K562 (cell line): ENCODE measurements at places on chromosomes 11 and 22.

DNA sequence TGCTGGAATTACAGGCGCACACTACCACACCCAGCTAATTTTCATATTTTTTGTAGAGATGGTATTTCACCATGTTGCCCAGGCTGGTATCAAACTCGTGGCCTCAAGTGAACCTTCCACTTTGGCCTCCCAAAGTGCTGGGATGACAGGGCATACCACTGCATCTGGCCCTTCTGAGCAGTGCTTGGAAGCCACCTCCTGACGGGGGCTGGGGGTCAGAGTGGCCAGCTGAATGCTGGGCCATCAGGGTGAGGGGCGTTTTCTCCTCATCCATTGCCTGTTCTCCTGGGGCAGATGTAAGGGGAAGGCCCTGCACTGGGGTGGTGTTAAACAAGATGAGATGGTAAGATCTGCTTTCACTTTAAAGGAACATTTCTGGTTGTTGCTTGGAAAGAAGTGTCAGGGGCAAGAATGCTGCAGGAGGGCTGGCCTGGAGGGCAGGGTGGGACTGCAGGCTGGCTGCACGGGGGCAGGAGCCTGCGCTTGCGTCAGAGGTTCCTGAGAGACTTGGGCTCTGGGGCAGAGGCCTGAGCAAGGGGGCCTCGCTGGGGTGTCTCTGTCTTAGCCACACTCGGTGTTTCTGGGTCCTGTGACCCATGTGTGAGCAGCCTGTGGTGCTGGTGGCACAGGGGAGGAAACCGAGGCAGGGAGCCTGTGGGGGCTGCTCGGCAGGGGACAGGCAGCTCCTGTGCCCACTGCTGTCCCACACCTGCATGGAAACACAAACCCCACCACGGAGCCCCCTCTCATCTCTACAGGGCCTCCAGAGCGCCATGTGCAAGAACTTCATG is 17.2 kb downstream of the DGCR6L start:
- DNase-seq = peak; percentile 35

DNA sequence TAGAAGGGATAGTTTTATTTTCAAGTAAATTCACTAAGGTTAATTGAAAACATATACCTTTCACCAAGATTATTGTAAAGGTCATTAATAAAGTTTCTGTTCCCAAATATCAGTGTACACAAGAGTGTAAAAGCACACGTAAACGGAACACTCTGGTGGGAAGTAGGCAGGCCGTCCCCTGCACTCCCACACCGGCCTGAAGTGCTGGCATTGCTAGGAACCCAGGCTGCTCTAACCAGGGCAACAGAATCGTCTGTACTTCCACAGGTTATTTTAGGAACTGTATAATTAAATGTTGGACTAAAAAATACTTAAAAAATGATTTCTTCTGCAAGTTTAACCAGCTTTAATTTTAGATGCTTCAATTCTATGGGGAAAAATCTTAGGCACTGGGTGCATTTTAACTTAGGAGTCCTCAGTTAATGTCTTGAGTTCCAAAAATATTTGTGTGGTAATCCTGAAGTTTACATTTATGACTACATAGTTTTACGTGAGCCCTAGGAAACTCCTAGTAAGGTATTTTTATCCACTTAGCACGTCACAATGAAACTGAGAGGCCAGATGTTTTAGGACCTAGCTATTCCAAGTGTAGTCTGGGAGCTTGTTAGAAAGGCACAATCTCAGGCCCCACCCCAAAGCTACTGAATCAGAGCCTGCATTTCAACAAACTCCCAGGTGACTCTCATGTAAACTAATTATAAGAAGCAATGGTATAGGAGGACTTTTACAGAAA is 31.2 kb downstream of the KMT5B start:
- DNase-seq = no peak

- DNase-seq = no peak
These were observed 10.8 kb downstream of the TRIM66 start for GRCh38 chr11:8671651-8672062.

DNA sequence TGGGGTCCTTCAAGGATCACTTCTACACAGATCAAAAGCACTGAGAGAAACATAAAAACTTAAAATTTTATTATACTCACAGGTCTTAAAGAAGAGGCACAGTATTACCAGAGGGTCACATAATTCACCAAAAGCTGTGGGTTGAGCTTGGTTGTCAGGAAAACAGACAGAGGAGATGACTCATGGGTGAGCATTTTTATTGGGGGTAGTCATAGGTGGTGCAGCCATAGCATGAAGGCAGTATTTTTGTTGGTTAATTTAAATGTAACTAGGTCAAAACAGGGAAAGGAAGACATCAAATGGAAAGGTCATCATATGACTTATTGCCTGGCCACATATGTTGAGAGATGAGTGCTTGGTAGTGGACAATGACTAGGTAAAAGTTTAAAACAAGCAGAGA is 24.2 kb downstream of the OR5B17 start:
- DNase-seq = no peak

DNA sequence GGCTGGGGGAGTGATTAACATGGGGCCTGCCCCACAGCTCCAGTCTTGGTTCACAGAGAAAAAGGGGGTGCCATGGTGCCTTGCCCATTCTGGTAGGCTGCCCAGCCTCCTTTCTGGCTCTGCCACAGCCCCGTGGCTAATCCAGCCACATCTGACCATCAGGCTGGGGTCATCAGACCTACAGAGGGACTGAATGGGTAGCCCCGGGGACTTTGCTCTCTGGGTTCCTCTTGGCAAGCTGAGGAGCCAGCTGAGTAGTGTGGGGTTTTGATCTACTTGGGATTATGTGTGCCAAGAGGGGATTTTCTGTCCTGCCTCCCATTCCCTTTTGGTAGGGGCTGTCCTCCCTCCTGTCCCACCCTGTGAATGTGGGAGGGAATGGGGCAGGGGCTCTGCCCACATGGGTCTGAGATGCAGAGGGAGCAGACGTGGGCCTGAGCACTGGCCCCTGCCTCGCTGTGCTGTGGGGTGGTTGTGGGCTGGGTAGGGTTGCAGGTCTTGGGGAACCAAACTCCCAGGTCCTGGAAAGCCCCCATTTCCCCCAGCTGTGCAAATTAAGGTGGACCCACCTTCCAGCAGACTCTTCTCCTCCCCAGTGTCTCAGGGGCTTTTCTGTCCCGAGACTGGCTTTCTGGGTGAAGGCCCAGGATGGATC is 32.0 kb downstream of the CD82 start:
- DNase-seq = no peak

- DNase-seq = no peak
These were observed 57.9 kb downstream of the DYNC2H1 start for GRCh38 chr11:103167166-103167565.

GRCh38 chr22:44132724-44133123 is 48.0 kb upstream of the PARVG start:
- DNase-seq = no peak

DNA sequence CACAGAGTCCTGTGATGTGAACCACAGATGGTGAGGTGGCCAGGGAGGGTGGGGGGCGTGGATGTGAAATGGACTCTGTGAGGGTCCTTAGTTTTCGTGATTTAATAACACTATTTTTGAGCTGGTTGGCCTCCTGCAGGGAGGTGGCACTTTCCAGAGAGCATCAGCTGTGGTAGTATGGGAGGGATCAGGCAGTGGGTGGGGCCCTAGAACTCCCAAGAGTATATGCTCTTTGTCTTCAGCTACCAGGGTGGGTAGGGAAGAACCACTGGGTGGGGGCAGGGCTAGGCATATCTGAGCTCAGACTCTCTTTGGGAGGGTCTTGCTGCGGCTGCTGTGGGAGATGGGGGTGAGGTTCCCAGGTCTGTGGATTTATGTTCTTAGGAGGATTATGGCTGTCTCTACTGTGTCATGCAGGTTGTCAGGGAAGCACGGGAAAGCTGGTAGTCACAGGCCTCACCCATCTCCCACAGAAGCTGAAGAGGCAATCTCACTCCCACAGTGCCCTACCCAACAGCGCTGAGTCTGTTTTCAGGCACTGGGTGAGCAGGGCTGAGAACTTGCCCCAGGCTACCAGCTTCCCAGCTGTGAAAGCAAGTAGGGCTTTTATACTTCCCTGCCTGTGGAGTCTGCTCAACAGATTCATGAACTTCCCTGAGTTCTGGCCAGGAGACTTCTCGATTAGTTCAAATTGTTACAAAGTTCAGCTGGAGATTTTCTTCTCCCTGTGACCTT is 47.9 kb upstream of the SNX19 start:
- DNase-seq = no peak

- no peak for DNase-seq
These were observed 3.3 kb upstream of the SHISA8 start for GRCh38 chr22:41917903-41918791.
